ENCODE measurements at places on chromosomes 4 and X.

- DNase-seq = no peak
These were observed at the start of gene FGG for GRCh38 chr4:154612472-154613414. Gene FGG, minus strand, starts transcription at chr4:154612656. Its CDS starts 47 bp downstream, at chr4:154612609.

DNA sequence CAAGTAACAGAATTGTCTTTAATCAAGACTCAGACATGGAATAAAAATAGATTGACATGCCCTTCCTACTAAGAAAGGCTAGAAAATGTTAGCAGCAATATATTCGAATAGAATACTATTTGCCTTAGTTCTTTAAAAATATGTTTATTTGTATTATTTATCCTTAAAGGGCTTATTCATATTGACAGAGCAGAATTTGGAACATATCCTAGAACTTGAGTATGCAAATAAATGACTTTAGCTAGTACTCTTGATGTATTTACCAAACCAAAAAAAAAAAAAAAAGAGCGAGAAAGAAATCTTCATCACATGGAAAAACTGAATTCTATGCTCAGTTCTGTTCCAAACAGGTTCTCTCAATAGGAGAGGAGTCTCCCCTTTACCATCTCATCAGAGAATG lies 68.9 kb upstream of the PPARGC1A start:
- DNase-seq = no peak

- no peak for DNase-seq
These were observed 54.0 kb downstream of the COL25A1 start for GRCh38 chr4:109248322-109248900.

- no peak for DNase-seq
These were observed 145.0 kb upstream of the LEF1 start for GRCh38 chr4:108313546-108314339.

- peak; percentile 43 for DNase-seq
These were observed 1.2 kb downstream of the CPEB2 start for GRCh38 chr4:15003401-15003890.

DNA sequence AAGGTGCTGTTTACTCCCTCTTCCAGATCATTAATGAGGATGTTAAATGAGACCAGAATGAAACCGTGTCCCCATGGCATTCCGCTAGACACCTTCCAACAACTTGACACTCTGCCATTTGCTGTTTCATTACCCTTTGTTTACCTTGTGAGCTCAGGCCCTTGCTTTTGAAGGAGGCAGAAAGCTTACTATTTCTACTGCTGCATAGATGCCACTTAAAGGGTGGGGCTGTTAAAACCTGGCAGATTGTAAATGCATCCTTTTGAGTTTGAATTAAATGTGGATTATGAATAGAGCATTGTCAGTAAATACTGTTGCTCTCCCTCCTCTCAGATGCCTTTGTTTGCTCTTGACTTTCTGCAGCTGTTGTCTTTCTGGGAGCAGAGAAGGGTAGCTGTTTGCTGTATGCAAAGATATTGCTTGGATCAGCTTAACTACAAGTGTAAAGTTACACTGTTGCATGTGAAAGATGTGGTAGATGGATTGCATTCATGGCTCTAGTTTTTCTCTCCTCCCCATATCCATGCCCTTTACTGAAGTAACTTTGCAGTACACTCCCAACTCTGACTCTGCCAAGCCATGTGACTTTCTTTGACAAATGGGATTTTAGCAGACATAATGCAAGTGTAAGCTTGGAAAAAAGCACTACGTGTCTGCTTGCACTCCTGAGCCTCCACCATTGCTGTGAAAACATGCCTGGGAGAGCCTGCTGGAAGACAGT lies 75.0 kb upstream of the DHX15 start:
- DNase-seq = no peak

GRCh38 chrX:31006027-31006426 lies 65.8 kb downstream of the FTHL17 start:
- no peak for DNase-seq
